GM06990 (cell line): ENCODE measurements at places on chromosomes 16 and 17.
A peak's percentile ranks its signal among the peaks of the same experiment; 100 is the strongest.

DNA sequence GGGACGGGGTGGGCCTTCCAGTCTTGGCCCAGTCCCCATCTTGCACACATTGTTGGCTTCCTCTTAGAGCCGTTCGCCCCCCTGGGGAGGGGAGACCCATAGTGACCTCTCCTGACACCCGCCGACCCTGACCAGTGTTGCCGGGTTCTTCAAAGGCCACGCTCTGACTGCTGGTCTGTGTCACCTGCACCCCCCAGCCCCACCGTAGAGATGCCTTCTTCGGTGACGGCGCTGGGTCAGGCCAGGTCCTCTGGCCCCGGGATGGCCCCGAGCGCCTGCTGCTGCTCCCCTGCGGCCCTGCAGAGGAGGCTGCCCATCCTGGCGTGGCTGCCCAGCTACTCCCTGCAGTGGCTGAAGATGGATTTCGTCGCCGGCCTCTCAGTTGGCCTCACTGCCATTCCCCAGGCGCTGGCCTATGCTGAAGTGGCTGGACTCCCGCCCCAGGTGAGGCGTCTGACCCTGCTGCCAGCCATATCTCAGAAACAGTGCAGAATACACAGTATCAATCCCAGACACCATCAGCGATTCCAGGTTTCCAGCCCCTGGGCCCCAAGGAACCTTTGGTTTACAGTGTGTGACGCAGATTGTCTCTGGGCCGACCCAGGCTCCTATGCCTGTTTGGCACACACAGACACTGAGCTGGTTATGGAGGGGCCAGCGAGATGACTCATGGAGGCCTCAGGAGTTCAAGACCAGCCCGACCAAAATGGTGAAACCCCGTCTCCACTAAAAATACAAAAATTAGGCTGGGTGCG, 1.3 kb downstream of the SLC26A11 start:
- no peak for DNase-seq

DNA sequence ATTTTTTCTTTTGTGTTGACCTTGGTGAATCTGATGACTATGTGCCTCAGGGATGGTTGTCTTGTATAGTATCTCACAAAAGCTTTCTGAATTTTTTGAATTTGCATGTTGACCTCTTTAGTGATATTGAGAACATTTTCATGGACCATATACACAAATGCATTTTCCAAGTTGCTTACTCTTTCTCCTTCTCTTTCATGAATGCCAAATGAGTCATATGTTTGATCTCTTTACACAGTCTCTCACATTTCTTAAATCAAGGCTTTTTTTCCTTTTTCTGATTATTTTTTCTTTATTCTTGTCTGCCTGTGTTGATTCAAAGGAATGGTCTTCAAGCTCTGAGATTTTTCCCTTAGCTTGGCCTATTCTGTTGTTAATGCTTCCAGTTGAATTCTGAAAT, 46.6 kb upstream of the KCNJ16 start:
- DNase-seq, result no peak

DNA sequence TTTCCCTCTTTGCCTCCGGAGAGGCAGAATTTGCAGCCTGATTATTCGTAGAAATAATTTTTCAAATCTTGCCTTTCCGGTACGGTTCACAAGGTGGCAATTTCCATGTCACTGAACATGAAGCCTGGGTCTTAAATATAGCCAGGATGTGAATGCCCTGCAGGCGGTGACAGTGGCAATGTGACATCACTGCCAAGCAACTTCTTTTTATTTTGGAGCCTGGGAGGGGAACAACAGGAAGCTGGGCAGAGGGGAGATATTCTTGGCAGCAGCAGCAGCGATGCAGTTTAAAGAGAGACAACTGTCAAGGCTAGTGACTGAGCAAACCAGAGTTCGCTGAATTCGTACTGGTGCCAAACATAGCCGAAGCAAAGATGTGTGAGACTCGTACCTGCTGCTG, 171.1 kb downstream of the SNX29 start:
- no peak for DNase-seq

DNA sequence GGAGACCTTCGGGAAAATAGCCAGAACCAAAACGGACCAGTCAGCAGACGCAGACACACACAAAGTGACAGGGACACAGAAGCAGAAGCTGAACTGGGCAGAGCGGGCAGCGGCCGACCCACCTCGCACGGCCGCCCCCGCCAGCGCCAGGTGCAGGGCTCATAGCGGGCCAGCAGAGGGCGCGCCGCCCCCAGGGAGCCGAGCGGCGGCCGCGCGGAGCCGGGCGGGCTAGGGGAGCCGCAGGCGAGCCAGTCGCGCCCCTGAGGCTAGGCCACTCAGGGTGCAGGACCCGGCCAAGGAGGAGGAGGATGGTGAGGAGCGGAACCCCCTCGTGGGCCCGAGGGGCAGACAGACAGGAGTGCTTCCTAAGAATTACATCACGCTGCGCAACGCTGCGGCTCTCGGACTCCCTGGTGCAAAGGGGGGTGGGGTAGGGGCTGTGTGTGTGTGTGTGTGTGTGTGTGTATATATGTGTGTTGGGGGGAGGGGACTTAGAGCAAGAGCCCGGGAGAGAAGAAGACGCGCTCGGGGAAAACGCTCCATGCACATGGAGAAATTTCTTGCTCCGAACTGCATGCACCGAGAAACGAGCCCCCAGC, 913 bp upstream of the NOG start:
- peak; percentile 46 for DNase-seq

- no peak for DNase-seq
Measured at GRCh38 chr16:23754594-23755483, at the start of gene CHP2. TSS of gene CHP2 (plus strand) at chr16:23755026. CDS start at chr16:23755050, 24 bp downstream.

GRCh38 chr17:82305727-82306300, 11.6 kb downstream of the CD7 start:
- no peak for DNase-seq

DNA sequence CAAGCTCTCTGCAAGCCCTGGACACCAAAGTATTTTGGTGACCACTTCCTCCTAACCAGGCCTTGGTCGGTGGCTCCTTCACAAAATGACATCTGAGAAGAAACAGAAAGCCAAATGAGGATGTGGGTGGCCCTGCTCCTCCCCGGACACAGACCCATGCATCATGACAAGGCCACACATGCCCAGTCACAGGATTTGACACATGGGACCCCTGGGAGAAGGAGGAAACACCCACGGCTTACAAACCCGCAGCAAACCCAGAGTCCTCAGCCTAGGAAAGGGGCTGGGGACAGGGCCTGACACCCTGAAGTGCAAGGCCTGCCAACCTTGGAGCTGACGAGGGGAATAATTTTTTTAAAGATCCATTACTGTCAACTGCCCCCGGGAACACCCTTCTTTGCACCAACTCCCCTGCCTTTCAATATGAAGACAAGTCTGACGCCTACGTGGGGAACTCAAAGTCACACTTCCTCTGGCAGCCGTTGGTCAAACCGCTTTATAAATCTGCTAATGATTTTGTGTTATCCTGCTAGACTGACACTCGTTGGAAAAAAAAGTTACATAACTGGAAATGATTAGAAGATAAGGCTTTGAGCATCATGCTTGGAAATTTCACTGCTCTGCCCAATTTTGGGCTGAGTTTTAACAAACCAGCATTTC, 41.3 kb downstream of the GAS7 start:
- DNase-seq, result peak; percentile 68

- no peak for DNase-seq
Measured at GRCh38 chr17:74831444-74832146, 28.1 kb downstream of the GRIN2C start.

DNA sequence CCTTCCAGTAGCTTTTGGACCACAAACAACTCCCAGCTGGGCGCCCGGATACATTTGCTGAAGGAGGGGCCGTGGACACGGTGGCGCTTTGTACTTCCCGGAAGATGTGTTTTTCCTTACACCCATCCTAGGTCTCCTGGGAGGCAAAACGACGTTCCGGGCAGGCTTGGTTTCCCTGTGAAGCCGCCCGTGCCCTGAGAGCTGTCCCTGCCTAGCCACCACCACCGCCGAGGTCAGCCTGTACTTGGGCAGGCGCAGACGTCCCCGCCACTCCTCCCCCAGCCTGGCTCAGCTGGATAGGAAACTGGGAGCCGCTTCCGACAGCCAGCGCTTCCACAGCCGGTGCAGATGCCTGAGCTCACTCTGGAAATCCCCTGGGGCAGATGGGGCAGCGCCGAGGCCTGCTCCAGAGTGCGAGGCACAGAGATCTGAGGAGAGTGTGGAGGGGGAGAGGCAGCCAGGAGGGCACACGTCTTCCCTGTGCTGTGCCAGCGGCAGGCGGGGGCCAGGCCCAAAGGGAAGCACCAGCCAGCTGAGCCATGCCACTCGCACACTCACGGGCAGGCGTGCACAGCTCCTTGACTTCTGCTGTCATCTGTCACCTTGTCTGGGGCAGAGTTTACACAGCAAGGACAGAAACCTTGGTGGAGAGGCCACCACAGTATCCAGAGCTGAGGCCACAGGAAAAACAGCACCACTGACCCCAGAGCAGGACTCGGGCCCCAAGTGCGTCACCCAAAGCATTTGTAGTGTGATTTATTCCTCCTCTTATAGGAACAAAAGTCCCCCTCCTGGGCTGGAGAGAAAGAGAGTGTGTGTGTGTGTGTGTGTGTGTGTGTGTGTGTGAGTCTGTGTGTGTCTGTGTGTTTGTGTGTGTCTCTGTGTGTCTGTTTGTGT, 3.0 kb downstream of the RHBDF2 start:
- peak; percentile 56 for DNase-seq

DNA sequence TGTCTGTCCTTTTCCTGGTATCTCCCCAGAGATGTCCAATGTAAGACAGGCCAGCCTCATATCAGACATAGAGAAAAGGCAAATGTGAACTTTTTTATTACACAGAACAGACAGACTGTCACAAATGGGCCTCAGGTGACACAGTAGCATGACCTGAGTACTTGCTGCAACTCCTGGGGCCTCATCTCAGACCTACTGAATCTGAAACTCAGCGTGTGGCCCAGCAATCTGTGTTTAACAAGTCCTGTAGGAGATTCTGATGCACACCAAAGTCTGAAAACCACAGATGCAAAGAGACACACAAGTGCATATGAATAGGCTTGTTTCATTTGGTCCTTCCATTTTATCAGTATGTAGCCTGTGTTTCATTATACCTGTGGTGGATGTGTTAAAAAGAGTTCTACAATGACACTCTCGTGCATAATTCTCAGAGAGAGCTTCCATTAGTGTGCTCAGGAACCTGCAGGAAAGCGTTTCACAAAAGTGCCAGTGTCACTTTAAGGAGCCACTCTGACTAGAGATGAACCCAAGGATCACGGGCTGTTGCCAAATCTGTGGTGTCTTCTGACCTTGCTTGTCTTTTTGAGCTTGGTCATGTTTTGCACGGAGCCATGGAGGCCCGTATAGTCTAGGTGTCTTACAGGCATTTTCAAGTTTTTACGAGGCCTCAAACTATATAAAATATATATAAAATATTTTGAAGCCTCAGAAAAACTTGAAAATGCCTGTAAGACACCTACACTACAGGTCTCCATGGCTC, 33.8 kb upstream of the NF1 start:
- peak; percentile 13 for DNase-seq

- no peak for DNase-seq
Measured at GRCh38 chr17:42117397-42118125, 3.6 kb downstream of the KAT2A start.

DNA sequence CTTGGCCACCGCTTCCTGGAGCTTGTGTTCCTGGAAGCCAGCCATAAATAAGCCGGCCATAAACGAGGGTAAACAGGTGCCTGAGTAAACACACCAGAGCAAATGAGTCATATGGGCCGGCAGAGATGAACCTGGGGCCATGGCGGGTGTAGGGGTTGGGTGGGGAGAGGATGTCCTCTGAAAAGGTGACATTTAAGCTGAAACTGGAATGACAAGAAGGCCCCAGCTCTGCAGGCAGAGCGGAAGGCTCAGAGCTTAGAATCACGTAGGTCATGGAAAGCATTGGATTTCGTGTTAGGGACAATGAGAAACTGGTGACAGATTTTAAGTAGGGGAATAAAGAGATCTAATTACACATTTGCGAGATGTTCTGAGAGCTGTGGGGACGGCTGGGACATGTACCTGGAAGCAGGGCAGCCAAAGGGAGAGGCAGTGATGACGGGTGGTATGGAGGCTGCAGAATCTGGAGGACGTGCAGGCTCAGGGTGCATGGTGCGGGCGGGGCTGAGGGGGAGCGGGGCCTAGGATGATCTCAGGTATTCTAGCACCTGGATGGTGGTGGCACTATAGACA, 8.1 kb upstream of the DNASE1 start:
- no peak for DNase-seq

GRCh38 chr16:86663685-86664521, 85.6 kb downstream of the FOXL1 start:
- DNase-seq, result no peak

GRCh38 chr16:58000706-58001676, at the start of gene USB1:
TSS of gene USB1 (plus strand) at chr16:58001407. CDS start at chr16:58001484, 77 bp downstream.
- peak; percentile 96 for DNase-seq

DNA sequence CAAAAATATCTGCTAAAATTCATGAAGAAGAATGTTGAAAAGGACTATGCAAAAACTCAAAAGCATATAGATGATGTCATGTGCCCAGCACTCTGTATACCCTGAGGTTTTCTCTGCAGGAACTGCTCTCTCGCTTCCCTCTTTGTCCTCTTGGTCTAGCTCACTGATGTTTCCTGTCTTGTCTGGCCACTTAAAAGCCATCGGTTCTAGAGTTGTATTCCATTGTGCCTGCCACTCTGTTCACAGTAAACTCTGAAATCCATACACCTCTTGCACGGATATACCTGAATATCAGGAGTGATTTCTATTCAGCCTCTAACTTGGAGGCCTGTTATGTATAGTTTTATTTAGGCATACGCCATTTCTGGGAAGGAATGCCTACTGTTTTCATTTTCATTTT, 101.0 kb upstream of the CNTNAP4 start:
- peak; percentile 14 for DNase-seq

DNA sequence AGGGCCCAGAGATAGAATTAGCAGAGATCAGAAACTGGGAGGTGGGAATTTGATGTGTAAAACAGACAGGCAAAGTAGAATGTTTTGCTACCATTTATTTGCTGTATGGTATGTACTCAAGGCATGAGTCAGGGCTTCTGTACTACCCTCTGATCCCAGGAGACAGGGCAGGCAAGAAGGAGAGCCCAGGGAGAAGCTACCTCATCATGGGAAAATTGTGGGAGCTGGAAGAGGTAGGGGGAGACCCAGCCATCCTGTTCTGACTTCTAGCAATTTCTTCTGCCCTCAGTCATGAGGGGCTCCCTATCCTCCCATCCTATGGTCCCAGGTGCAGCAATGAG, 1.7 kb upstream of the PIGS start:
- DNase-seq, result no peak

GRCh38 chr17:78122931-78123249, 5.7 kb downstream of the TMC6 start:
- no peak for DNase-seq

DNA sequence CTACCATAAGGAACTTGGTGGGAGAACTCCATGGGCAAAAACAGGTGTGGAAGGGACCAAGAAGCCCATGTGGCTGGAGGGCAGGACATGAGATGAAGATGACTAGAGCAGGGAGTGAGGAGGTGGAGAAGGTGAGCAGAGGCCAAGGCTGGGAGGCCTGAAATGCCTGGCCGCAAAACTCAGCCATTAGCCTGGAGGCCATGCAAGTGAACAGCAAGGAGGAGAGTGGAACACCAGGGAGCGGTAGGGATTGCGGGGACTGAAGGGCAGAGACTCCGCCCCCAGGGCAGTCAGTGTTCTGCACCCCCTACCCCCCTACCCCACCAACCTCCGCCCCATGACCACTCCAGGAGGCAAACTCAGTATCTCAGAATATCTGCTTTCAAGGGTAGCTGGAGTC, 17.0 kb downstream of the BCL7C start:
- no peak for DNase-seq

- DNase-seq, result no peak
Measured at GRCh38 chr17:30838202-30838807, 6.5 kb downstream of the ATAD5 start.

GRCh38 chr17:56284482-56284881, 131.2 kb downstream of the ANKFN1 start:
- DNase-seq, result no peak

GRCh38 chr16:88430524-88431446, 22.3 kb upstream of the ZFPM1 start:
- peak; percentile 57 for DNase-seq
